CD4-positive, alpha-beta T cell treated with Interferon alpha-2 for 1 hour (primary cell): ENCODE measurements at places on chromosomes 4 and X.

- no peak for DNase-seq
Measured at GRCh38 chrX:68696267-68696990, 49.0 kb downstream of the STARD8 start.

DNA sequence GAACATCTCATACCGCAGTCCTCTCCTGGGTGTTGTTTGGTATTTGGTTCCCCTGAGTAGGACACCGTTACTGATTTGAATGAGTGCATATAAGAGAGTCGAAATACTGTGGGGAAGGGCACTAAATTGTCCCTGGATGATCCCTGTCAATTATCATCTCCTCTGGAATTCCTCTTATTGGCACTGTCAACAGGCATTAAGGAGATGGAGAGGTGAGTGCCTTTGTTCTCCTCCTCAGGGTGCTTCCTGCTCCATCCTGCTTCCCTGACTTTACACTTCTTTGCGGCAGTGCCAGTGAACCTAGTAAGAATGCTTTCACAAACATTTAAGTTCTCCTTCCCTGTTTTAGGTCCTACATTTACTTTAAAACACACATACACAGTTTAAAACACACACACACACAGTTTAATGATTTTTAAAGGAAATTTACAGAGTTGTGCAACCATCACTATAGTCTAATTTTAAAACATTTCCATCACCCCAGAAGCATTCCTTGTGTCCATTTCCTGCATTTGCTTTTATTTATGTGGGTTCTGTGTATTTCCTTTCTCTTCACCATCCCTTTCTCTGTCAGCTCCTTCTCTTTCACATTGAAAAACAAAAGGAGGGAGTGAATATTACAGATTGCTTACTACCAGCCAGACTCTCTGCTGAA lies 20.9 kb upstream of the ZRSR2 start:
- DNase-seq, result no peak

GRCh38 chr4:58761563-58761962 lies 1651.4 kb upstream of the IGFBP7 start:
- no peak for DNase-seq

GRCh38 chr4:51885363-51885762 lies 42.4 kb downstream of the DCUN1D4 start:
- DNase-seq, result no peak

- DNase-seq, result no peak
Measured at GRCh38 chr4:157564771-157565170, 344.2 kb downstream of the GRIA2 start.

DNA sequence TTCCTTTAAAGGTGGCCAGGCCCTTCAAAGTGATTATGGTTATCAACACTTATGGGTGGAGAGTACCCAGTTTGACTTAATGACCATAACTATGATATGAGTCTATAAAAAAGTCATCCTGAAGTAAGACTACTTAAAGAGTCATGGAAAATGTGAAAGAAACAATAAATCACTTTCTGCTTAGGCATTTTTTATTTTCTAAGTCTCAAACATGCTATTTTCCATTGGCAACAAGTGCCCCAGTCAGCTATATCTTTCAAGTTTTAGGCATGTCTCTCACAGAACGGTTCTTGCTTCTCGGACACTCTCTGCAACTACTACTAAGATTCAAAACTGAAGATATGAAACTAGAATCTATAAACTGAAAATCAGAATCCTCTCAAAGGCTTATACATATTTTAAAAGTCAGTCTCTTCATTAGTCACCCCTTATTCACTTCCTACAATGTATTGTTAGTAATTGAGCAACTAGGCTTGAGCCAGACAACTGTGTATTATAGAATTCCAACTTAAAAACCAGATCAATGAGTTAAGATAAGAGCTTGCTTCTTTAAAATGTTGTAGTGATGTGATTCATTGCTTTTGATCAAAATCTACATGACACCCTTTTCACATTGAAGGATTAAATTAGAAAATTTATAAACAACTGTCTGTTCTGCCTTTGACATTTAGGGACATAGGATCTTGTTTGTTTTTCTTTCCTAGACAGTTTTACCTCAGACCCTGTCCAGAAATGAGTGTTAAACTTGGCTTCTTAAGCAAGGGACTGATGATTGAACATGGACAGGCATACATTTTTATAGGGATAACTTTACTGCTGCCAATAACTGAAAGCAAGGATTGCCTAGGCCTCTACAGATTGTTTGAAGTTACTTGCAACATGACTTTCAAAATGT lies 2.9 kb downstream of the ANTXR2 start:
- no peak for DNase-seq

DNA sequence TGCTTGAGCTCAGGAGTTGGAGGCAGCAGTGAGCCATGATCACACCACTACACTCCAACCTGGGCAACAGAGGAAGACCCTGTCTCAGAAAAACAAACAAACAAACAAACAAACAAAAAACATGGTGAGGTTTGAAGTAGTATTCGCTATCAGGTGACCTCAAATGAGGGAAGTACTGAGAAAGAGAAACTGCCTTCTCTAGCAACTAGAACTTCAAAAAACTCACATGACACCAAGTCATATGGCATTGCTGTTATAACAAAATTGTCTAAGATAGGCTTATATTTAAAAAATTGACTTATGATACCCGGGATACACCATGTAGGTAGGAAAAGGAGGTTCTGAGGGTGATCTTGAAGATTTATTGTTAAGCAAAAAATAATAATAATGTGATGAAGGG lies 10.3 kb downstream of the MPP1 start:
- no peak for DNase-seq

DNA sequence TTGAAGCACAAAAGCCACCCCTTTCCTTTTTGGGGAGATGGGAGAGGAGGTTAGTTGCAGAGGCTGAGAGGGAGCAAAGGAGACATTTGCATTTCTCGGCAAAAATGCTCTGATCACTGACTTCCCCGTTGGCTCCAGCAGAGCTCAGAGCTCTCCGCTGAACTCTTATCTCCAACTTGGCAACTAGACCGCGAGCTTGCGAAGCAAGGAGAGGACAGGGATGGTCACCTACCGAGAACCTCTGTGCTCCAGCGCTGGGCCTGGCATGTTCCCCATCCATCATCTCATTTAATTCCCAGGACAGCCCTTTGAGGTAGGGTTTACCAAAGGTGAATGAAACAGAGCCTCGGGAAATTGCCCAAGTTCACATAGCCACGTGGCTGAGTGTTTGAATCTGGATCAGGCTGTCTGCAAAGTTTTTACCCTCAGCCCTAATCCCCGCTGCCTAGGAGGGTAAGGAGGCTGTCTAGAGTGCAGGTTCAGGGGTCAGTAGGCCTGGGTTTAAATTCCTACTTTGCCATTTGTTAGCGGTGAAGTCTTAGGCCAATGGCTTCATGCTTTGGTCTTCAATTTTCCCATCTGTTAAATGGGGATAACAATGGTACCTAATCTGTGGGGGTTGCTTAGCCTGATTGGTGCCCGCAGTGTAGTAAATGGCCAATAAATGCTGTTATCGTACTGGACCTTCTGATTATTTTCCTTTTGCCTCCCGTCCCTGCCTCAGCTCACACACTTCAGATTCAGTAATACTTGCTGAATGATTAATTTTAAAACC lies 3.8 kb upstream of the CITED1 start:
- DNase-seq, result no peak

- DNase-seq, result no peak
Measured at GRCh38 chr4:119525005-119525749, 103.4 kb downstream of the PDE5A start.

GRCh38 chr4:26455571-26455970 lies 34.7 kb downstream of the CCKAR start:
- no peak for DNase-seq

- DNase-seq, result no peak
Measured at GRCh38 chr4:69323284-69323683, 43.0 kb downstream of the UGT2B28 start.

DNA sequence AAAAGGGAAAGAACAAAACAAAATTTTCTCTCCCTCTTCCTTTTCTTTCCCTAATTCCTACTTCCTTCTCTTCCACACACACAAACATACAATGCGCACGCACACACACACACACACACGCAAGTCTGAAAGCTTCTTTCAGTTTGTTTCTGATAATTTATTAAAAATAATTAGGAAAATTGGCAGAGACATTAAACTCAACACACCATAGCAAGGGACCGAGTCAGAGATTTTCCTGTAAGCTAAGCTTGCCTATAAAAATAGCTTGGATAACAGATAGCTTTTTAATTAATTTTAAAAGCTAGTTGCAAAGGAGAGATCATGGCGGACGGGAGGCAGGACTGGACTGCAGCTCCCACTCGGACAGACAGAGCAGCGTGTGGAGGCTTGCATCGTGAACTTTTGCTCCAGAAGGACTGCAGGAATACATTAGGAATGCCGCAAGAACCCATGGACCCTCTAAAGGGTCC lies 92.6 kb upstream of the MAPK10 start:
- no peak for DNase-seq

- no peak for DNase-seq
Measured at GRCh38 chrX:129480889-129481288, 42.4 kb downstream of the SMARCA1 start.

- DNase-seq, result peak; percentile 50
Measured at GRCh38 chr4:39357002-39357401, 9.2 kb downstream of the RFC1 start.

- DNase-seq, result no peak
Measured at GRCh38 chrX:77299549-77299948, 147.6 kb upstream of the FGF16 start.

GRCh38 chr4:1504595-1505500 lies 98.6 kb upstream of the NKX1-1 start:
- no peak for DNase-seq

- DNase-seq, result no peak
Measured at GRCh38 chr4:161320377-161320776, 843.4 kb downstream of the FSTL5 start.

DNA sequence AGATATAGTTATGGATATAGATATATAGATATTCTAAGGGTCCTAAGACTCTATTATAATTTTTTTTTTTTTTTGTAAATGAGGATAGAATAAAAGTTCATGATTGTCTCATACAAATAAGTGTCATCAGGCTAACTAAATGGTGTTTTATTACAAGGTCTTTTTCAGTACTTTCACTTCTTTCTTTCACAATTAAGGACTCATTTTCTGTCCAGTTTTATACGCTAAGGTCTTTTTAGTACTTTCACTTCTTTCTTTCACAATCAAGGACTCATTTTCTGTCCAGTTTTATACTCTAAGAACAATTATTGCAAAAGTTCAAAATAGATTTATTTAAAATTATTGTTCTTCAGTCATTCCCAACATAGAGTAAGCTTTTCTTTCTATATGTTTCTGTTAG lies 32.7 kb downstream of the RUFY3 start:
- no peak for DNase-seq

GRCh38 chrX:39690541-39691415 lies 407.0 kb downstream of the BCOR start:
- DNase-seq, result no peak

DNA sequence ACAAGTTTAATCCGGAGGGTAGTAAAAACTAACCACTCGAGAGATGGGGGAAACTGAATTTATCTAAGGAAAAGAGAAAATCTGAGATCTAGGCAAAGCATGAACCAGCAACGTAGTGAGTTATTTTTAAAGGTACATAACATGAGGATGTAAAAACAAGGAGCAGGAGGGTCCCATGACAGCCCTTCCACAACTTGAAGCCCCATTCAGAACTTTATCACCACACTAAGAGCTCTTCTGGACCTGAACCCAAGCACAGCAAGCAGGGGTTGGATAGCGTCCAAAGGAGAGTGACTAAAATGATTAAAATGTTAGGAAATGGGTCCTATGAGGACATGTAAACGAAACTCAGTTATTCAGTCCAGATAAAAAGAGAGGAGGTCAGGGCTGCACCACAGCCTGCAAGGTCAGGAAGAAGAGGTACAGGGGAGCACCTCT lies 16.2 kb downstream of the SH3RF1 start:
- no peak for DNase-seq

DNA sequence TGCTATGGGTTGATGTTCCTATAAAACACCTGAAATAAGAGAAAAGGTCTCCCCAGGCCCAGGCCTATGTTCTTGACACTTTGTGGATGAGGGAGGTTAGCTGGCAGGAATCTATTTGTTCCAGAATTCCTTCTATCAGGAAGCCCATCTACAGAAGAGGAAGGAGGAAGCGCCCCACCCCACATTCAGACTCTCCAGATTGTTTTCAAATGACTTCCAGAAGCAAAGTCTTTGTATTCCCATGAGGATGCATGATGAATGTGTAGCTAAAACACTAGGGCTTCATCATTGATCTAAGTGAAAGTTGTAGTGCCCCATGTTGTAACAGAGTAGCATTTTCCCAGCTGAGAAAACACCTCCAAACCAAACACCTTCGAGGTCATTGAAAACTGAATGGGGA lies 16.4 kb downstream of the OTC start:
- no peak for DNase-seq

DNA sequence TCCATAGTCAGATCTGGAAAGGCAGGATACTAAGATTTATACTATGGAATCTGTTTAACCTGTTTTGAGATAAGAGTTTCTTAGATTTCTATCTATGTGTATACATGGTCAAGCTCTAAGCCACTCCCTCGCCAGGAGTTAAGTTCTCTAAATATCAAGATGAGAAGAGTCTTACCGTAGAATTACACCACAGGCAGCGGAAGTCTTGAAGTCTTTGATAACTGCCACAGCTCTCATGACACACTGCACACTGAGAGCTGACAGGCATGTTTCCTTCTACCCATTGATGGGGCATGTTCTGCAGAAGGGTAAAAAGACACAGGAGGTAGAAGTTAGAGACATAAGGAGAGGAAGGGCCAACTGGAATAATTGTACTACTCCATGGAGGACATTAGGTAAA lies 67.7 kb downstream of the DGKK start:
- DNase-seq, result no peak

- DNase-seq, result no peak
Measured at GRCh38 chrX:15358533-15358932, 23.2 kb upstream of the PIGA start.

- DNase-seq, result no peak
Measured at GRCh38 chr4:184647266-184648053, 1.8 kb downstream of the CASP3 start.

GRCh38 chr4:183814461-183814860 lies 90.6 kb upstream of the STOX2 start:
- no peak for DNase-seq

DNA sequence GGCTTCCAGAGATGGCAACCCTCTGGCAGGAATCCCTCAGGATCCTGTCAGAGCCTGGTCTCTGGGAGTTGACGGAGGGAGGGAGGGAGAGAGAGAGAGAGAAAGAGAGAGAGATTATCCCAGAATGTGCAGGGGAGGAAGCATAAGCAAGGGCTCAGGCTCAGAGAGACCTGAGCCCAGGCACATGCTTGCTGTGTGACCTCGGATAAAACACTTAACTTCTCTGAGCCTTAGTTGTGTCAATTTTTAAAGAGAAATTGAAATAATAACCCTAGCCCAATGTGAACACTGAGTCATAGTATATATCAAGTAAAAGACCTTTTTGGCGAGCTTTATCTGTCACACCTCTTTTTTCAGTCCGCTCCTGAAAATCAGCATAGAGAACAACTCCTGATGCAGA lies 473 bp upstream of the USP51 start:
- DNase-seq, result no peak
